ENCODE measurements at places on chromosomes 1 and 21.

DNA sequence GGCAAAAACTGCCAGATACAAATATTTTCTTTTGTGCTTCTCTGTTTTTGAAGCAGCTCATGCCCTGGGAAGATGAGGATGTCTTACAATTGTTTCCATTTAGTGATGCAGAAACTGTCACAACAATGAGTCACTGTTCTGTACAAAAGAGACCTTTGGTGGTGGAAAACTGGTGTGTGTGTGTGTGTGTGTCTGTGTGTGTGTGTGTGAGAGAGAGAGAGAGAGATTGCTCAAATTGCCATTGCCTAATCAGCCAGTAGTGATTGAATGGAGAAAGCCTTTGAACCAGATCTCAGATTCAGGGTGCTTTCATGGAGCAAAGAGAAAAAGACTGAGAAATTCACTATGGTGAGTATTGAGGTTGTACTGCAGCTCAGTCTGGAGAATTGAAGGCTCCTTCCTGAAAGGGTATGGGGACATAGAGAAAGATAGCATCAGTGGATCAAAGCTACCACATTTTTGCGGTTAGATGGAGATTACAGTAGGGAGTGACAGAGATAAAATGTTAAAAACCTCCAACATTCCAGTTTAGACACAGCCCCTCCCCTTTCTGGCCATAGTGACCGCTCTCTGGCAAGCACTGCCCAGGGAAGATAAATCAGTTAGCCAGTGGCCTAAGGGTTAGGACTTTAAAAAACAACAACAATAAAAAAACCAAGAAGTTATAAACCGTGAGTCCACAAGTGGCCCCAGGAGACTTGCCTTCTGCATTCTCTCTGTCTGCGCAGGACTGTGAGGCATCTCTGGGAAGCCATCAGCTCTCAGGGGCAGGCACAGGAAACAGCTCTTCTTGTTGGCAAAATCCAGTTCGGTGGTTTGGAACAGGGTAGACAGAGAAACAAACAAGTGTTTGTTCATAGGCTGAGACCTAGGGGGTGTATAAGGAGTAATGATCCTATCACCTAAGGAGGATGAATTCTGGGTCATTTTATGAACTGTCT is 406.5 kb downstream of the DUSP10 start:
- DNase-seq, result no peak

DNA sequence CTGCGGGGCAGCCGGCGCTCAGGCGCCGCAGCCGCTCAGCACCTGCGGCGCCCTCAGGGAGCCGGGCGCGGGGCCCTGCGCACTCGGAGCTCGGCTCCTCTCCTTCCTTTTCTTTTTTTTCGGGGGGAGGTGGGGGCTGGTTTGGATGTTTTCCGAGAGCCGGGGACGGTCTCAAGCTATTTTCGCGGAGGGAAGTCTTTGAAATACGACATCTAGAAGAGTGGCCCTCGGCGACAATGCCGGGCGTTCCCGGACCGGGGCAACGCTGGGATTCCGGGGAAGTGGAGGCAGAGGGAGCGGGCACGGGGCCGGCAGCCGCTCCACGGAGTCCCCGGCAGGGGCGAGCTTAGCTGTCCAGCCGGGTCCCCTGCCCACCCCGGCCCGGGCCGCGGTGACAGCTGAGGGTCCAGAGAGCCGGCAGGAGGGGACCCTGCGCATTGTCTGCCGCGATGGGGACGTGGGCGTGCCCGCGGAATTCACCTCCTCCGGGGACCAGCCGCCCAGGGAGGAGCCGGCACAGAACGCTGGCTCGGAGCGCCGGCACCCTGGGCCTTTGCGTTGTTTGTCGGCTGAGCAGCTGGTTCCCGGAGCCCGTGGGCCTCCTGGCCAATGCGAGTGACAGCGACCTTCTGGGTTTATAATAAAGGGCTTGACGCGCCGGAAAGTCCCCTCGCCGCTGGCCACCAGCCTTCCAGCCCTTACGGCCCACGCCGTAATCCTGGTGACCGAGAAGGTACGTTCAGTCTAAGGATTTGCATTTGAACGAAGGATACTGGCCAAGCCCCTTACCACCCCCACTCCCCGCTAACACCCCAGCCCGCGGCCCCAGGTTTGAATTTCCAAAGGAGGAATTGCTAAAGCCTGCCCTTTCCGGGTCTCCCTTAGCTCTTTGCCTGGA is 582 bp downstream of the SLC37A1 start:
- DNase-seq, result no peak

- DNase-seq, result no peak
These were observed 122.7 kb downstream of the TGFBR3 start for GRCh38 chr1:91763252-91763651.

GRCh38 chr21:26982767-26983166 is 15.9 kb upstream of the ADAMTS5 start:
- DNase-seq, result no peak

GRCh38 chr1:34970220-34970735 is 14.9 kb downstream of the TMEM35B start:
- no peak for DNase-seq

DNA sequence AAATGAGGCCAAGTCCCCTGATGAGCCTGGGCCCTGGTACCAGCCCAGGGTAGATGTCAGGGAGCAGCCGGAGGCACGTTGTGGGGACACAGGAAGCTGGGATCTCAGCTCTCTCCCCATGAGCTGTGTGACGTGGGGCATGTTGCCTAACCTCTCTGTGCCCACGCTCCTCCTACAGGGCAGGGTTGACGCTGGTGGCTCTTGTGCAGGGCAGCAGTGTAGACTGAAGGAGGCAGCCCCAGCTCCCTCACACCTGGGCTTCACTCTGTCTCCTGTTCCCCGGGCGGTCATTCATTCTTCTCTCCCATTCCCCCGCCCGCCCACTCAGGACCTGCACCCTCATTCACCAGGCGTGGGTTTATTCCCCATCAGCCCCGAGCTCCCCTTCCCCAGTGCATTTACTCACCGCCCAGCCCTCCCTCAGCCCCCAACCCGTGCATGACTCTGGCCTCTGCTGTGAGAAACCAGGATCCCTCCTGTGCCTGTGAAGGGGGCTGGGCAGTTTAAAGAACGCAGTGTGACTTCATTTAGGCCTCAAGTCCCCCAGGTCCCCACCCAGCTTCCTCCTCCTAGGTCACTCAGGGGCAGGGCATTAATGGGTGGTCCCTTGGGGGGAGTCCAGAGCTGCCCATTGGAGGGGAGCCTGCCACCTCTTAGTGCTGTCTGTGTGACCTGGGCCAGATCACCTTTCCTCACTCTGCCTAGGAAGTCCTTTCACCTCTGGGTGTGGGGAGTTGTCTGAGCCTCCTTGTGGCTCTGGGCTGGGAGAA is 285.7 kb downstream of the PTPRU start:
- DNase-seq, result no peak

GRCh38 chr1:34037856-34038255 is 127.2 kb downstream of the CSMD2 start:
- no peak for DNase-seq

DNA sequence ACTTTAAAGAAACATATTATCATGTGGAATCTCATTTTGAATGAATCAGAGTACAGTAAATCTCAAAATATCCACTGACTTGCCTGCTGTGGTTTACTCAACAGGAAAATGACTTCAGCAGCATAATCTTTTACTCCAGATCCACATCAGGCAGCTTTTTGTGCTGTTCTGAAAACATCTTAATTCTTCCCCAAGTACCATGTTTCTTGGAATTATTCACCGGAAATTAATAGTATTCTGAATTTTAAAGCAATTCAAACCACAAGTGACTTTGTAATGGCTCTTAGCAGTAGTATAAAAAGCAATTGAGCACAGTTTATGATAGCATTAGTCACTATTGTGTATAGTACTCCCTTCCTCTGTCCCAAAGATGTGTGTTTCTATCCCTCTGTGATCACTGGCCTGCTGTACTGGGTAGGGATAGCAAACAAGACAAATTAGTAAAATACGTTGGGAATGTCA is 64.2 kb upstream of the ERRFI1 start:
- DNase-seq, result no peak

GRCh38 chr1:50347933-50348332 is 75.3 kb downstream of the DMRTA2 start:
- no peak for DNase-seq

- no peak for DNase-seq
These were observed 40.2 kb upstream of the KIF1B start for GRCh38 chr1:10170239-10170574.

DNA sequence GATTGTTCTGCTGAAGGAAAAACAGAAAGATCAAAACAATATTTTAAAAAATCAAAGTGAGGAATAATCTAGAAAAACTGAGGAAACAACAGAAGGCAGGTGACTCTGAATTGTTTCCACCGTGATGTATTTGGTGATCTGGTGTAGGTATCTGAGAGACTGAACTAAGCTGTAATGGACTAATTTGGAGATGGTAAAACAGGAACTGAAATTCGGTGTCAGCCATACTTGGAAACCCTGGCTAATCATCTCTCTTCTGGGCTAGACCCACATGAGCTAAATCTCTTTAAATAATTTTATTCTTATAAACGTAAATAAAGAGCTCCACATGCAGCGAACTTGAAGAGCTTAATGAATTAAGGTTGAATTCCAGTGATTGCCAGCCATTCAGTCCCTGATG is 1226.1 kb downstream of the NCAM2 start:
- DNase-seq, result no peak

GRCh38 chr1:202134645-202135172 is 9.8 kb downstream of the ARL8A start:
- DNase-seq, result no peak

- no peak for DNase-seq
These were observed 1699.1 kb downstream of the BRINP3 start for GRCh38 chr1:188778578-188778977.

GRCh38 chr1:58162952-58163550 is 383.5 kb downstream of the OMA1 start:
- no peak for DNase-seq

DNA sequence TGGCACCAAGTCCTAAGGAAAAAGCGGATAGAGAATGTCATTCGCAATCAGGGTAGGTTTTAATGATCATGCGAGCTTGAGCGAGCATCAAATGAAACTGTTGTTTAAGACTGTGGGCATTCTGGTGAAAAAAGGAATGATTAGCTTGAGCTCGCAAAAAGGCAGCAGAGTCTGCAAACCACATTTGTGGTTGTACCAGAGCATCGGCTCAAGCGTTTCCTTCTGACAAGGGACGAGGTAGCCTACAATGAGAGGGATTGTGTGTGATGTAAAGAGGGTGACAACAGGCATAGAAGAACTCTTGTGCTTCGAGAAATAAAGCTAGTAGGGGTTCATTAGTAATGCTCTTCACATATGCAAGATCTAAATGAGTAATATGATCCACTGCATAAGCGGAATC is 11.1 kb upstream of the CD48 start:
- DNase-seq, result no peak

DNA sequence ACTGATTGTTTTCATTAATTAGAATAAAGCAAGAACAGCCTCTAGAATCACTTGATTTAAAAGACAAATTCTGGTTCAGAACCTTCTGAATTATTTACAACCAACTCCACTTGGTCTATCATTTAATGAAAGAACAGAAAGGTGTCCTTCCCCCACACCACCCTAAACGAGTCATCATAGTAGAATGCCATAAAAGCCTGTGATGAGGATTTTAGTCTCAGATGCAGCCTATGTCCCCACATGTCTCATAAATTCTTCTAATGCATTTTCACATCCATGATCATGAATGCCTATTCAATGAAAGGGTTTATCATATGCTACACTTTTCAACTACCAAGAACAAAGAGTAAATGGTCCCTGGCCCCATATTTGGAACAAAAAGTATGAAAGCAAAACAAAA is 508.1 kb downstream of the DPYD start:
- no peak for DNase-seq

DNA sequence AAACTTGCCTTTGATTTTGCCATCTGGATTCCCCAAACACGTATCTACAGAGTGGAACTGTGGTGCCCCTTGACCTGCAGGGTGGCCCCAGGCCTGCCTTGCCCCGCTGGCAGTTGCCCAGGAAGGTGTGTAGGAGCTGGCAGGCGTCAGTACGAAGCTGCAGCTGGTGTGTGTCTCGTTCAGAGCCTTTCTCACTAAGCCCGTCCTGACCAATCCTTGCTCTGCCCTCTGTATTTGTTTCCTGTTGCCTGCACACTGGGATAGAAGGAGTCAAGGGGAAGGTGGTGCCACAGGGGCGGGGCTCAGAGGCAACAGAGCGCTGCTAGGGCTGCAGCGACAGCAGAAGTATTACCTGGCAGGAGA is 5.2 kb upstream of the VSIG8 start:
- no peak for DNase-seq

- no peak for DNase-seq
These were observed 160.1 kb upstream of the COL6A1 start for GRCh38 chr21:45821315-45821962.

- DNase-seq, result no peak
These were observed 45.9 kb downstream of the BRINP2 start for GRCh38 chr1:177216587-177217202.

DNA sequence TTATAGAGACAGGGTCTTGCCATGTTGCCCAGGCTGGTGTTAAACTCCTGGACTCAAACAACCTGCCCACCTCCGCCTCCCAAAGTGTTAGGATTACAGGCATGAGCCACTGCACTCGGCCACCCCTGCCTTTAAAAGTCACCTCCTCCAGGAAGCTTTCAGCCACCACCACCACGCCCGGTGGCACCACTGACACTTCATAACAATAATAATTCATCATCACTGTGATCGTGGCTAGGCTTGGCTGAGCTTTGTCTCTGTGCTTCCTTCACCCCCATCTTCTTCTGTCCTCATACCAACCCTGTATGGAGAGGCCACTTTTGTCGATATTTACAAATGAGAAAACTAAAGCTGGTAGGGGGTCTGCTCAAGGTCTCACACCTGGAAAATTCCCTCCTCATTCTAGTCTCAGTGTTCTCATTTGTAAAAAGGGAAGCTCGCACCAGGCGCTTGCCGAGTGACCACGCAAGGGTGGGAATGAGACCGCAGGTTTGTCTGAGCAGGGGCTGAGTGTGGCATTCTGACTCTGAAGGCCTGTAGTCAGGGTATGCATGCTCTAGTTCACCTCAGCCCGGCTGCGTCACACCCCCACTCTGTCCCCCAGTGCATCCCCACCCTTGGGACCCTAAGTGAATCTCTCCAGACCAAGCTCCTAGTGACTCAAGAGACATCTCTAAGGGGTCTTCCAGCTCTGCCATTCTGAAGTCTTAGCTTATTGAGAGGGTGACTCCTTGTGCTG is 12.9 kb upstream of the EPHA2 start:
- DNase-seq, result no peak

DNA sequence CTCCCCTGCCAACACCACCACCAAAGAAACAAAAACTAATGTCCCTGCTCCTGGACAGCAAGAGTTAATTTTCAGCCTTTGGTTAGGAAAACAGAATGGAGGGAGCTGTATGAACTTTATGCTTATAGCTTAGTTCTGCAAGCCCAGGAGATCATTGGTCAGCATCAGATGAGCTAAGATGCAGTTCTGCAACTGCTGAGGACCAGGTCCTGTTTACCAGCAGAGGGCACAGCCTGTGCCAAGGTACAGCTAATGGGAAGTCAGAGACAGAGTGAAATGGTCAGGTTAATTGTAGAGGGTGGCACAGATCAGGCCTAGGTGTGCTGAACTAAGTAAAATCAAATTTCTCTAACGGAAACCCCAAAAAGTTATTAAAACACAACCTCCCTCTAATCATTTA is 161.3 kb downstream of the ROR1 start:
- DNase-seq, result no peak
